Upper lobe of right lung (tissue), 1 donor: ENCODE measurements at places on chromosomes 4 and X.

- no peak for DNase-seq
Observed at GRCh38 chr4:83268491-83268890, 16.1 kb downstream of the COQ2 start.

DNA sequence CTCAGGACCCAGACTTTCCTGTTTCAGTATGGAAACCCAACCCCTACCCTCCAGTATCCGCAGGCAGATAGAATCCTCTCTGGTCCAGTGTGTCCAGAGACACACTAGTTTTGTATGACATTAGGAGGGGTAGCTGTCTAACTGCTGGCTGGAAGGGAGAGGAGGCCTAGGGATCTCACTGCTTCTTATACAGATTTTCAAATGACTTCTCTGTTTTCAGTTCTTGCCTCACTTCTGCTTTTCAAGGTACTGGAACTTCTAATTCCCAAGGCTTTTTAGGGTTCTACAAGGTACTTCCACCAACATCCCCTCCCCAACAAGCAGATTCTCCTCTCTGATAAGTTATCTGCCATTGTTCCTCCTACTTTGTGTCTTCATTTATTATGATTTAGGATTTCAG, 6.1 kb downstream of the SGCB start:
- DNase-seq = no peak

DNA sequence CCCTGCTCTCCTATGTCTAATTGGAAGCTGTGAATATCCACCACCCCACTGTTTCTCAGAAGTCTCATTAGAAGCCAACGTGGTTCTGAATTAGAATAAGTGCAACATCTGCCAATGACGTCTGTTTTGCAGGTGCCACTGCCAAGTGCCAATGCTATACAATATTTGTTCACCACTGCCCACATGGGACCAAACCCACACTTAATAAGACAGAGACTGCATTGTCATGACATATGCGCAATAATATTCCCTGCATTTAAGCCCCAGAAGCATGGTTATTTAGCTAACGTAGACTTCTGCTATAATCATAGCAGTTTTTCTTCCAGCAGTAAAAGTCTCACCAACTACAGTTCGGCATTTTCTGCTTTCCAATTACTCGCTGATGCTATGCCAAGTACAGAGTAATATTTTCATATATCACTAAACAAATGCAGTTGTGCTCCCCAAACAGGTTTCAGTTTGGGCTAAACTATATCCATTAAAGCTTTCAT, 262.5 kb upstream of the PCDH18 start:
- DNase-seq = no peak

DNA sequence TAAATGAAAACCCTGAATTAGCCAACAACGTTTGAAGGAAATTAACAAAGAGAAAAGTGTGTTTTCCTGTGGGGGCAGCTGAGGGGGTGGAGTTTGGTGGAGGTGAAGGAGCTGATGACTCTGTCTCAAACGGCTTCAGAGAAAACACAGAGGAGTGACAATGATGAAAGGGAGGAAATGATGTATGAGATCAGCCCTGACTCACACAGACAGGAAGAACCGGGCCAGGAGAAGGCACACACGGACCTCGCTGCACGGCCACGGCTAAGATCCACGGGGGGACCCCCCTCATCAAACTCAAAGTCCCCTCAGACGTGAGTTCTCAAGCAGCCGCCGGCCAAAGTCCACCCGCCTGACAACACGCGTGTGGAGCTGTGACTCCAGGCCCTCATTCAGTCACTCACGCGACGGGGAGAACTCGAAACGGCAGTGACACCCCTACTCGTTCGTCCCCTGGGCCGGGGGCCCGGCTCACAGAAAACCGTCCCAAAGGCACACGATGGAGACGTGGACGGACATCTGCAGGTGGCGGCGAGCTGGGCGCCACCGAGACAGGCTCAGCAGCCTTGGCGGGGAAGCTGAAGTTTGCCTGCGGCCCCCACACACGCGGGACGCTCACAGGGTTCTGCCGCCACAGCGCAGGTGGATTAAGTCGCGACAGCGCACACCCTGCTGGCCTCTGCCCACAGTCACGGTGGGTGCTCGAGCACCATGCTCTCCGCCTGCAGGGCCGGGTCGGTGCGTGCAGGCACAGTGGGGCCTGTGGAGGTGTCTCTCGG, 28.8 kb downstream of the PPP2R3B start:
- peak; percentile 64 for DNase-seq

DNA sequence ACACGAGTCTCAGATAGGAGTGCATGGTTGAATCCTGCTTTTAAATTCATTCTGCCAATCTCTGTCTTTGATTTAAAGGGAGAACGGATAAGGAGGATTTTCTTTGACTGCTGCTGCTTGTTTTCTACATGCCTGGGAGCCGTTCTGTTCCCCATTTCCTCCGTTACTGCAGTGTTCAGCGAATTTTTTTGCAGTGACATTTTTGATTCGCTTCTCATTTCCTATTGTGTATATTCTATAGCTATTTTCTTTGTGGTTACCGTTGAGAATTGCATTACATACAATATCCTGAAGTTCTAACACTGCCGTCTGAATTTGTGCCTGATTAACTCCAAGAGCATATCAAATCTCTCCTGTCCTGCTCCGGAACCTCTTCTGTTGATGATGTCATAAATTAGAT, 14.8 kb upstream of the MAEA start:
- no peak for DNase-seq

DNA sequence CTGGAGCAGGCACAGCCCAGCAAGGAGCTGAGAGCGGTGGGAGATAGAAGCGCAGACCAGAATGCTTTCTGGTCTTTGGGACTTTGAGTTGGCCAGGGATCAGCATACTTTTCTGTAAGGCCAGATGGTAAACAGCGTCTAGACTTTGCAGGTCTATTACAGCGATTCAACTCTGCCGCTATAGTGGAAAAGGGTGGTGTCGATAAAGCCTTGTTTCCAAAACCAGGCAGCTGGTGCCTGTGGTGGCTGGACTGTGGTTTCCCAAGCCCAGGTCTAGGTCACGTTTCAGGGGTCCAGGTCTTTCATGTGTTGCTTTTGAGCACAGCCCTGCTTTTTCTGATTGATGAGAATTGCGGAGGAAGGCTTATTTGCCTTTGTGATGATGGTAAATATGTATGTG, 40.1 kb downstream of the HTT-AS start:
- DNase-seq = no peak

DNA sequence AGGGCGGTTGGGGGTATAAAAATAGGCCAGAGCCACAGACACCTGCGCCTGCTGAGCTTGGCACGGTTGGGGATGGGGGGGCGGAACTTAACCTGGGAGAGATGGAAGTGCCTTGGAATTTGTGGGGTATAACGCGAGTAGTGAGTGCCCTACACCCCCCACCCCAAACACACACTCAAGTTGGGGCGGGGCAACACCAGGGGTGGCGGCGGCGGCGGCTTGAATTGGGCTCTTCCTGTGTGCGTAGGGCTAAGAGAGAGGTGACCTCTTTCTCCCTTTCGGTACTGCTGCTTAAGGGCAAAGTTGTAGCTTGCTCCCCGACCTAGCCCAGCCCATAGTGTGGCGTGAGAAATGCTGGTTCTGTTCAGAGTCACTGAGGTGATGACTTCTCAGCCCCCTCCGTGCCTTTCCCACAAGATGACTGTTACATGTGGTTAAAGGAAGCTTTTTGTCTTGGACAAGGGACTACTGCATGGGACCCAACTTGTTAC, 839 bp downstream of the STK26 start:
- DNase-seq = peak; percentile 69

GRCh38 chrX:70134116-70134477, 850 bp downstream of the IGBP1 start:
- no peak for DNase-seq

DNA sequence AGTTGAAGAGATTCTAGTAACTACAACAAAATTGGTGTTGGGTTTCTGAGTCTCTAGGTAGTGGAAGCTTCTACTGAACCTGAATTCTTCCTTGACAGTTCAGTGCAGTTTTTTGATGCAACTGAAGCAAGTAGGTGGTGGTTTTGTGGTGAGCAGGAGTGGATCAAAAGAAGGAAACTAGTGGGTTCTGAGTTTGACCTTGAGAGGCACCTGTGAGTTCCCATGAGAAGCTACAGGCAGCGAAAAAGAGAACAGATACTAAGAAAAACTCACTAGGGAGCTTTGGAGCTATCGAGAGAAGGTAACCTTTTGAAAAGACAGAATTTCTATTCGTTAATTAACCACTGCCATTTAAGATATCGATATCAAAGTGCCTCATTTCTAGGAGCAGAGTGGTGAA, 145.2 kb downstream of the PDHA2 start:
- DNase-seq = no peak

DNA sequence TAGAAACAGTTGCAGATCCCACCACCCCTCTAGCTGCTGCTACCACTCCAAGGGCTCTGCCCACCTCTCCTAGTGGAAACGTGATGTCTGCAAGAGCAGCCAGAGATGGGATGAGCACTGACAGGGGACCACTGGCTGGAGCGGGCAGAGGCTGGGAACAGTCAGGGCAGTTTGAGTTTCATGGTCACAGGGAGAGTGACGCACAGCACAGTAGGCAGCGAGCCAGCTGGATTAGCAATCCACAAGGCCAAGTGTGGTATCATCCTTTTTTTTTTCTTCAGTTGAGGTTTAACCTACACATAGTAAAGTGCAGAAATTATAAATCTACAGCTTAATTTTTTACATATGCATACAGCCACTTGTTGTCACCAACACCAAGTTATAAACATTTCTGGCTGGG, 6.4 kb upstream of the SCML2 start:
- no peak for DNase-seq
